ENCODE measurements at places on chromosomes 5 and 9.
A peak's percentile ranks its signal among the peaks of the same experiment; 100 is the strongest.

DNA sequence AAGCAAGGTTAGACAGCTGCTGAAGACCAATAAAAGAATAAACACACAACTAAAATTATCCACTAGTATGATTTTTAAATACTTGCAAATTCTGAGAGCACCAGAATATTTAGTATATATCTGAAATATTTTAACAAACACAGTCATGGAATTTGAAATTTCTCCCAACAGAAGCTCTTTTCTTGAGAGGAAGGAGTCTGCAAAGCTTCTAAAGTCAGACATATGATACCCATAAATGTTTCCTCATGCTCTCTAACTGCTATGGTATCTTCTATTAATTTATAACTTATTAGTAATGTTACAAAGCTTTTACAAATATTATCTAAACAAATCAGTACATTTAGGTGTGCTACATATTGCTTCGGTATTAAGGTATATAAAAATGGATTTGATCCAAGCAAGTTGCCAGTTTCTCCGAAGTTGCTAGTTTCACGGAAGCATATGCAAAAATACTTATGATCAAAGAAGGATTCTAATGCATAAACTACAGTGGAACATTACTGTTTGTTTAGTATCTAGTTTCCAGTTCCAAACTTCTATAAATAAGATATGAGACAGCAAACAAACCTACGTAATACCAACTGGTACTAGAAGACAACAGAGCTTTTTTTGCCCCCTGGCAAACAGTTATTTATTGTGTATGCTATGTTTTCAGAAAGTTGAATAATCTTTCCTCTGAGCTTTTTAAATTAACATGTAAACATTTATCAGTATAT lies 22.0 kb downstream of the FNIP1 start:
- no peak for DNase-seq

GRCh38 chr5:23466401-23466912 lies 41.0 kb upstream of the PRDM9 start:
- DNase-seq = peak; percentile 1

DNA sequence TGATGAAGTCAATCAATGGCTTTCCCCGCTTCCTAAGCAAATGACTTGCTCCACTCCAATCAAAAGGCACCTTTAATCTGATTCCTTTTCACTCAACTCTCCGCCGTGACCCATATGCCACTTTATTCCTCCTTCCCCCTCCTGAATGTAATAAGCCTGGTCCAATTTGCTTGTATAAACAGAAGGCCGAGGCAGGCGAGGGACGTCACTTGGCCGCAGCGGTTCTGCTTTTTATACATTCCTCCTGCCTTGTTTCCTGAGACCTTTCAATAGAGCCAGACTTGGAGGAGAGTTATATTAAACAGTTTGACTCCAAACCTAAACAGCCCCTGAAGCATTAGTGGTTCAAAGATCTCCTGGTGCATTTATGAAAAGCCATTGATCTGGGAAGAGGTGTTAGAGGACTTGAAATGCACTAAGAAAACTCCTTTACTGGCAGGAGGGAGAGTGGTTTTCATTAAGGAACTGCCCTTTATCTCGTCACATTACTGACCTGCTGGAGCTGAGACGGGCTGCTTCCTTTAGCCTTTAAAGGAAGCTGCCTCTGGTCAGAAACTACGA lies 273.4 kb downstream of the SLIT3 start:
- no peak for DNase-seq

- no peak for DNase-seq
Measured at GRCh38 chr5:92371171-92371888, 988.2 kb upstream of the ARRDC3 start.

- DNase-seq = no peak
Measured at GRCh38 chr5:8923526-8923925, 622.3 kb downstream of the SEMA5A start.

- peak; percentile 10 for DNase-seq
Measured at GRCh38 chr5:78364005-78364404, 3.6 kb downstream of the SCAMP1 start.

GRCh38 chr5:155189476-155189875 lies 175.9 kb downstream of the KIF4B start:
- DNase-seq = no peak

GRCh38 chr9:87386490-87387025 lies 111.1 kb upstream of the DAPK1 start:
- no peak for DNase-seq

- DNase-seq = no peak
Measured at GRCh38 chr9:122219856-122220672, 8.7 kb downstream of the LHX6 start.

GRCh38 chr9:120735415-120736126 lies 21.3 kb upstream of the MEGF9 start:
- peak; percentile 98 for DNase-seq

DNA sequence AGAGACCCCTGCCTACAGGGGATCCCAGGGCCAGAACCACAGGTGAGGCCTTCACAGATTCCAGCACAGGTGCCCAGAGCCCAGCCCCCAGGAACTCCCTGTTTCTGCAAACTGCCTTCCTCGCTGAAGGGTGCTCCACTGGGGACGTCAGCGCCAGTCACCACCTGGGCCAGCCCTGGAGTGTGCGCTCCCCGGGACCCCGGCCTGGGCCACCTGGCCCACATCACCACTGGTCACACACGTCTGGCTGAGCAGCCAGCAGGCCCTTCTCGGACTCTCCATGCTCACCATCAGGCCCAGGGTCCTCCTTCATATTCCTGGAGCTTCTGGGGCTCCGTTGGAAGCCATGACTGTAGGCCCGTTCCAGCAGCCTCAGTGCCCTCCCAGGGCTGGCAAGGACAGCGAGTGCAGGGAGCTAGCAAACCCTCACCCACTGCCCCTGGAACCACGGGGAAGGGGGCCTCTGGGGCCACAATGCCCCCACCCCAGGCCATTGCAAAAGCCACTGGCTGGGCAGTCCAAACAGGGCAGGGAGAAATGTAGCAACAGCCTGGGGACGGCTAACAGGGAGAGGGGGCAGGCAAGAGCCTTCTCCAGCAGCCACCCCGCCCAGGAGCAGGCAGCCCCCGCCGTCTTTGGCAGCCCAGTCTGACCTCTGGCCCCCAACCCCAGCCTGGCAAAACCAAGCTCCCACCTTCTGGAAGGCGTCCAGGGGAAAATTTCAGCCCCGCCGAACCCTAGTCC lies 1.3 kb downstream of the AGPAT2 start:
- DNase-seq = peak; percentile 36

DNA sequence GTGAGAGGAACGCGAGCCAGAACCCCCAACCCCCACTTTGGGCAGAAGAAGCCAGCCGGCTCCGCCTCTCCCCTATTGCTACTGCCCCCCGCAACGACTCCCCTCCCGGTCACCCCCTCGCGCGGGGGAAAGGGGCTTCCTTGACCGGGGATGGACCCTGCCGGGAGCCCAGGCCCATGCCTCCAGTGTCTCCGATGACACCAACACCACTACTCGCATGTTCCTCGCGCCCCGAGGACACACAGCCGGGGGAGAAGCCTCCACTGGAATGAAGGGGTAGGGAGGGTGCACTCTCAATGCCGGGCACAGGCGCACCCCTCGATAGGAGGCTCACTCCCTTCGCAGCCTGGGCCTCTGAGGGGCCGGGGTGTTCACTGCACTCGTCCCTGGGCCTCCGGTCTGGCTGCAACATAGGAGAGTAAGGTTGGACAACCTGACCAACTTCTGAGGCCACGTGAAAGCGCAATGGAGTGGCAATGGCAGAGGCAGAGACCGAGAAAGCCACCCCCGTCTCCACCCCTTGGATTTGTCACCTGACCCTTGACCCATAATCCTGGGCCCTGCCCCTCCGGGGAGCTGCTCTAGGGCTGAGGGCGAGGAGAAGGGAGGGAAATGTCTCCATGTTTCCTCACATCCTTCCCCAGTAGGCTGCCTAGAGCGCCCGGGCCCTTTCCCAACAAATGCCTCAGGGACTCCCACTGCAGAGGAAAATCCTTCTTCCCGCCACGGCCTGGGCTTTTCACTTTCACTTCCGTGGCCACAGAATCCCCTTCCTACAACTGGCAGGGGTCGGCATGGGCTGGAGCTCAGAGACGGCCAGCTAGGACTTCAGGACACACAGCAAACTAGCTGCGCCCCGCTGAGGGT lies 1.1 kb upstream of the CNTFR start:
- DNase-seq = no peak

- DNase-seq = no peak
Measured at GRCh38 chr5:66909364-66909763, 287.2 kb downstream of the CD180 start.

- no peak for DNase-seq
Measured at GRCh38 chr5:29114331-29114768, 2076.0 kb upstream of the CDH9 start.

DNA sequence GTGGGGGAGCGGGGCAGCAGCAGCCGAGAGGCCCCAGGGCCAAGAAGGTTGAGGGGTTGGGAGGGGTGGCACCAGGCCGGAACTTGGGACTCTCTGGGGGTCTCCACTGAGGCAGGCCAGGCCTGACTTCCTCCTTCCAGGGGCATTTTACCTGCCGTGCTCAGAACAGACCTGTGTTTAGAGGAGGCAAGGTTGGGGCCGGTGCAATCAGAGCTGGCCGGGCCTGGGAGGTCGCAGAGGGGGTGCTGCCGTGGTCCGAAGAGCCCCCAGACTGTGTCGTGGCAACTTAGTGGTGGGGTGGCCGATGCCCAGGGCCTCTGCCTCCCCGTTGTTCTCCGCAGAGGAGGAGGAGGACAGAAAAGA lies 21.8 kb downstream of the GLT6D1 start:
- DNase-seq = no peak

GRCh38 chr9:123571240-123571639 lies 215.2 kb downstream of the CRB2 start:
- no peak for DNase-seq

- DNase-seq = no peak
Measured at GRCh38 chr9:95515272-95516113, 1.3 kb downstream of the PTCH1 start.

- DNase-seq = peak; percentile 53
Measured at GRCh38 chr5:96595300-96596090, 66.7 kb upstream of the CAST start.

DNA sequence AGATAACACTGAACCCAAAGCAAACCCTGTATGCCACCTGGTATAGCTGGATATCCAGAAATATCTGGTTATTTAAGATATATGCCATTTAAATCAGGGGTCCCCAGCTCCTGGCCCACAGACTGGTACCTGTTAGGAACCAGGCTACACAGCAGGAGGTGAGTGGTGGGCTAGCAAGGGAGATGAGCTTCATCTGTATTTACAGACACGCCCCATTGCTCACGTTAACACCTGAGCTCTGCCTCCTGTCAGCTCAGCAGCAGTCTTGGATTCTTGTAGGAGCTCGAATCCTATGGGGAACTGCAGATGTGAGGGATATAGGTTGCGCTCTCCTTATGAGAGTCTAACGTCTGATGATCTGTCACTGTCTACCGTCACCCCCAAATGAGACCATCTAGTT lies 646.6 kb downstream of the TLE4 start:
- no peak for DNase-seq

- no peak for DNase-seq
Measured at GRCh38 chr9:80954521-80954920, 734.8 kb downstream of the TLE1 start.

DNA sequence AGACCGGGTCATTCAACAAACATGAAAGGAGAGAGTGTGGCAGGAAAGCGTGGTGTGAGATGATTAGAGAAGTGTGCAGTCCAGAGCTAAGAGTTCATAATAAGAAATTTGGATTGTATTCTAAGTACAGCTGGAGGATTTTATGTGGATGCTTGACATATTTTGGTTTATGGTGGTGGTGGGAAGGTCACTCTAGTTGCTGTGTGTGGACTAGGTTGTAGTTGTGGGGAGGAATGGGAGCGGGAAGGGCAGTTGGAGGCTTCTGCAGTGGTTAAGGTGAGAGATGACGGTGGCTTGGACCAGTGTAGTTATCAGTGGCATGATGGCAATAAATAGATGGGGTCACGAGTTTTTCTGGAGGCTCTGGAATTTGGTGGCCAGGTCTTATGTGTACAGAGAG lies 45.7 kb upstream of the GPR151 start:
- no peak for DNase-seq

- no peak for DNase-seq
Measured at GRCh38 chr9:7613931-7614330, 185.6 kb downstream of the DMAC1 start.

DNA sequence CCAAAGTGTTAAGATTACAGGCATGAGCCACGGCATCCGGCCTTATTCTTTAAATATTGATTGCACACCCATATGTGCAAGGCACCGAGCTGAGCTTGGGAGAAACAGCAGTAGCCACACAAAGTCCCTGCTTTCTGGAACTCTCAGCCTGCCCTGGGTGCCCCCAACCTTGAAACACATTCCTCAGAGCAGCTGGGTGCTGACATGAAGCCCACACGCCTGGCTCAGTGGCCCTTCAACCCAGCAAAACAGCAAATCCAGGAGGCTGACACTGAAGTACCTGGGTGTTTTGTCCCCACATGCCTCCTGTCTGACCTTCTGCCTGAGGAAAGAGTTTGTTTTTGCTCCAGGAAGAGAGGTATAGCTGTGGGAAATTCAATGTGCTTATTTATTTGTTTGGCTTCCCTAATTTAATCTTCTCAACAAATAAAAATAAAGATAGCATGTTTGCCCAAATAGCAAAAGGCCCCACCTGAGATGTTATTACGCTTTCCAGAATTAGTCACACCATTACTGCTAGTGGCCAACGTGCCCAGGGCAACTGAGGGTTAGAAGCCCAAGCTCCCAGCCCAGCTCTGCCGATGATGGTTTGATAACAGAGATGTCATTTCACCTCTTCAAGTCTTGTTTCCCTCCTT lies 13.4 kb upstream of the TCOF1 start:
- no peak for DNase-seq

- DNase-seq = no peak
Measured at GRCh38 chr5:173537228-173537627, 79.2 kb downstream of the BOD1 start.

GRCh38 chr5:149410071-149410470 lies 31.0 kb upstream of the IL17B start:
- no peak for DNase-seq

- no peak for DNase-seq
Measured at GRCh38 chr5:171599957-171600612, 180.6 kb downstream of the FGF18 start.
